ENCODE measurements at places on chromosomes 13 and 19.

DNA sequence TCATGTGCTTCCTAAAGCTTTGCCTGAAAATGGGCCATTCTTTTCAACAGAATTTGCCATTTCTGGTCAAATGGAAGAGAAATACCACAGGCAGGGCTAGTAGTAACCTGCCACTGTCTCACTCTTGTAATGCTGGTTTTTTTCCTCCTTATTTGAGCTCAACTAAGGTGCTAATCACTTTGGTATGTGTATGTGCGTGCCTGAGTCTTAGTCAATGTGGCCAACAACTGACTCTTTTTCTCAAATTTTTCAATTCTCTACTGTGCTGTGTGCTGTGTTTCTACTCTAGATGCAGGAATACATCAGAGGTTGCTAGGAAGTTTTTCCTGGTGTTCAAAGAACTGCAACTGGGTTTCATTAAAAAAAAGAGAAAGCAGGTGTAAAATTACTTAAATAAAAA, 870.2 kb downstream of the EFNB2 start:
- DNase-seq: no peak

DNA sequence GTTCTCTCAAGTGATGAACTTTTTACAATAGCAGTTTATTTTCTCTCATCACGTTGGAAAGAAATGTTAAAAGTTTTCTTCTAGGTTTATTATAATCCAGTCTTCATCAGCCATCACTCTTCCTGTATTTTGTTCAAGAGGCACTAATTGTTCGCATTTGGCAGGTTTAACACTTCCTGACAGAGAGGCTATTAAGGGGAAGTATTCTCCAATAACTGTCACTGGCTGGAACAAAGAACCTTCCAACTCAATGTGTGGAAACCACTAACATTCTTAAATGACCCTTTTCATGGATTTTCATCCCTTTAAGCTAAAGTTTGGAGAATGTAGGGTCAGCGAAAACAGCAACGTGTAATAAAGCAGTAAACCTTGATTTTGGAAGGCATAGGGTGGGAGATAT, 145.1 kb downstream of the PCCA start:
- DNase-seq: no peak

DNA sequence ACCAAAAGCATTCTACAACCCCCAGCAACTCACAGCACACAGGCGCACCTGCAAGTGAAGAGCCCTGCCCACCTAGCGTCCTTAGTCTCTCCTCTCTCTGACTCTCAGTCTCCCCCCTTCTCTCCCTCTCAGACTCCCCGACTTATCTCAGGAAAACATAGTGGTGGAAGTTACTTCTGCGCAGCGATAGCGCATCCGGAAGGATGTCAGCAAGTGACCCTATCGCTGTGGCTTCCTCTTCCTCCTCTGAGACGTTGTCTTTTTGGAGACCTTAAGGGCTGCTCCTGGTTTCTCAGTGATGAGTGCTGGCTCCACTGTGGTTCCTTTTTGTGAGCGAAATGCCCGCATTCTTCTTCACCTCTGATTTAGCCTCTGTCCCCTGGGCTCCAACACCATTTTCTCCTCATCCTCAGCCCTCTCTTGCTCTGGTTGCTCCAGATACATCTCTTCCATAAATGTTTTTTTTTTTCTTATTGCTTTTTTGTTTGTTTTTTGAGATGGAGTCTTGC, 1.4 kb upstream of the YIF1B start:
- DNase-seq: no peak

DNA sequence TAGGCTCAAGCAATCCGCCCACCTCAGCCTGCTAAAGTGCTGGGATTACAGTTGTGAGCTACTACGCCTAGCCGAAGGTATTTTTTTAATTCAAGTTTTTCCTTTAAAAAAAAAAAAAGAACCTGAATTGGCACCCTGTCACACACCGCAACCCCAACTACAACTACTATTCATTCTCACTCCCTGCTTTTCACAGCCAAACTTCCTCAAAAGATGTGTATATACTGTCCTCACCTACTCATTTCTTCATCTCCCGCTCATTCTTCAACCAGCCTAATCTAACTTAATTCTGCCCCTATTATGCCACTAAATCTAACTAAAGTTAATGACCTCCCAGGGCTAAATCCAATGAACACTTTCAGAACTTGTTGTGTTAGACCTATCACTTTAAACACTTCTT, 12.7 kb upstream of the WBP4 start:
- no peak for DNase-seq

- DNase-seq: no peak
Observed at GRCh38 chr13:48892053-48892687, 83.5 kb upstream of the FNDC3A start.

- no peak for DNase-seq
Observed at GRCh38 chr13:113140677-113141600, 17.5 kb upstream of the PROZ start.

DNA sequence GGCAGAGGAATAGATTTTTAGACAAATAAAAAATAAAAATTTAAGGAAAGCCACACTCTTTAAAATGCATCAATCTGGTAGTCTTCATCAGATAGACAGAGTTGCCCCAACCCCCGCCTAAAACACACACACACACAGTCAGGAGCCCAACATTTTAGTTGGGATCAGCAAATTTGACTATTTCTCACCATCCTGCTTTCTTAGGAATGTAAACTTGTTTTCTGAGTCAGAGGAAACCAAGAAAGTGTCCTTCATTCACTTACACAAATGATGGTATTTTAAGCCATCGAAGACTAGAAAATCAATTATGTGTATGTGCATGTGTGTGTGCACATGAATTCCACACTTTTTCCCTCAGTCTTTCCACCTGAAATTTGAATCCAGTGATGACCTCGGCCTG, 1657.5 kb downstream of the SLITRK1 start:
- no peak for DNase-seq

DNA sequence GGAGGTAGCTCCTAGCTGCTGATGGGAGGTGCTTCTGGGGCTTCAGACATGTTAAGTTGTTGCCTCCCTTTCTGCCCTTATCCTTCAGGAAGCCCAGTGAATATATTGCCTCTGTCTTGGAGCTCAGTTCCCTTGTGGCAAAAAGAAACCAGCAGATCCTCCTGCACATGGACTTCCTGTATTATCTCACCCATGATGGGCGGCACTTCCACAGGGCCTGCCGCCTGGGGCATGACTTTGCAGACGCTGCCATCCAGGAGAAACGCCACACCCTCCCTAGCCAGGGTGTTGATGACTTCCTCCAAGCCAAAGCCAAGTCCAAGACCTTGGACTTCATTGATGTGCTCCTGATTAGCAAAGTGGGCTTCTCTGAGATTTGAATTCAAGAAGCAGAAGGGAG, 6.0 kb upstream of the CYP4F12 start:
- DNase-seq: no peak

- no peak for DNase-seq
Observed at GRCh38 chr13:29532821-29533220, 62.7 kb downstream of the SLC7A1 start.

- no peak for DNase-seq
Observed at GRCh38 chr13:58324161-58324560, 692.6 kb downstream of the PCDH17 start.

- peak; percentile 41 for DNase-seq
Observed at GRCh38 chr19:38152461-38153379, 71.3 kb downstream of the DPF1 start.

- no peak for DNase-seq
Observed at GRCh38 chr19:38063928-38064327, 156.9 kb downstream of the SIPA1L3 start.

DNA sequence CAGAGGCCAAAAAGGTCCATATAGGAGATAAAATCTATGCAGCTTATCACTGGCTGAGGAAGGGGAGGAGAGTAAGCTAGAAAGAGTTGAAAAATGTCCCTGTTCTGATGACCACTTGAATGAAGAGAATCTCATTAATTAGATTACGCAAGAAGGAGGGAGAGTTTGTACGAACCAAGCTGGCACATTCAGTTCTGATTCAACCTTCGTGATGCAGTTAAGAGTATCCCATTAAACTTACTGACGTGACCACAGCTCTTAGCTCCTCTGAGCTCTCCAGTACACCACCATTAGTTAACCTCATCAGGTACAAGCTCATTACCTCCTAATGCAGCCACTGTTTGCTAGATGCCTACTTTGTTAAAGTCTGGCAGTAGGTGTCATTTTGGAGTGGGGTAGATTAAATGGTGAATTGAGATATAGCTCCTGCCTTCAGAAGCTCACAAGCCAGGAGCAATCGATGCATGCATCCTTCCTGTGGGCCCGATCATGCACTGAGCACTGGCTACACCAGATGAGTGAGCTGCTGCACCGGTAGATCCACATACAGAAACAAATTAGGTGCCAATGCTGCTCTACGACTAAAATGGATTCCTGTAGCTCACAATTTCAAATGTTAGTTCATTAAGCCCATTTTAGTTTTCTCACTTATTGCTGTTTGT, 458.3 kb downstream of the COG6 start:
- DNase-seq: no peak

DNA sequence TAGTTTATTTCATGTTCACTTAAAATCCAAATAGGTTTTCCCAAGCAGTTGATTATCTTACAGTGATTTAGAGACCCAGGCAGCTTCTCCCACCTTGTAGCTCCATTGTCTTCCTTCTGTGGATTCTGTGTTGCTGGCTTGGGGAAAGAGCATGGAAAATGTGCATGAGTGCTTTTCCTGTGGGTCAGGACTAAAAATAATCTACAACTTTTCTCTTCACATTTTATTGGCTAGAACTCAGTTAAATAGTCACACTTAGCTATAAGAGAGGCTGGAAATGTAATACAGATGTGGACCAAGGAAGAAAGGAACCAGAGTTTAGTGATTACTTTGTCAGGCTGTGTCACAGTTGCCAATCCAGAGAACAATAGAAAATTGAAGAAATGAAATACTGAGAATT, 198.8 kb downstream of the NBEA start:
- no peak for DNase-seq

Measured in left ventricle myocardium inferior (tissue), 1 donor.